T-helper 22 cell (primary cell): ENCODE measurements at places on chromosomes 4 and X.

DNA sequence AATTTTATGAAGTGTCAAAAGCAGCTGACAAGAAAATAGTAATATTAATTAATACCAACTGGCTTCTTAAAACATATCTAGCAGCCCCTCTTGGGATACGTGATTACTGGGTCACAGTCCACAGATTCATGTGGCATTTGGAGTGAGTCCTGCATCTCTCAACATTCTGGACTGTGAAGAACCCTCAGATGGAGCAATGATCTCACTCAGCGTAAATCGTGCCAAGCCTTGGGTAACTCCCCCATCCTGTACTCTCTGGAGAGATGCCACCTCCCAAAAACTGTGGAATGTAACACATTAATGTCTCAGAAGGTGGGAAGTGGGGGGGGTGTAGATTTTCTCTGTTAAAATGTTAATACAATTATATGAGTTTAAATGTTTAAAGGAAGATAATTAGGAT, 118.2 kb upstream of the IQCM start:
- DNase-seq, result no peak

- no peak for DNase-seq
These were observed 290.6 kb upstream of the GRID2 start for GRCh38 chr4:92012899-92013867.

DNA sequence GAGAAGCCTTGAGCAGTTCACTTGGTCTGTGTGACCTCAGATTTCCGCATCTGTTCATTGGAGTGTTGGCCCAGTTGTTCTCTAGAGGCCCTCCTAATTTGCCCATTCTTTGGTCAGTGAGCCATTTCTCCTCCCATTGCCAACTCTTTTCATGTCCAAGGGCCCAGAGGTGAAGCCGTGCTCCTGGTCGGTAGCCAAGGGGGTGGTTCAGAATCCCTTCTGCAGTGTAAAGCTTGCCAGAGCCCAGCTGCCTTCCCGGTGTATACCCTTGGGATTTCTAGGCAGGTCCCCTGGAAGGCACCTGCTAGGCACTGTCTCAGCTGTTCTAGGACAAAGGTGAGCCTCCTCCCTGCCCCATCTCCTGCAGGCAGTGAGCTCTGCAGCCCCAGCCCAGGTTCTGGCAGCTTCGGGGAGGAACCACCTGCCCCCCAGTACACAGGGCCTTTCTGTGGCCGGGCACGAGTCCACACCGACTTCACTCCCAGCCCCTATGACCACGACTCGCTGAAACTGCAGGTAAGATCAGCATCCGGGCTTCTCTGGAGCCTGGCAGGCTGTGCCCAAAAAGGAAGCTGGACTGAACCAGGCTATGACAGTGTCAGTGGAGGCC, 12.3 kb downstream of the SASH3 start:
- no peak for DNase-seq

- DNase-seq, result no peak
These were observed 104.5 kb downstream of the SCD5 start for GRCh38 chr4:82694046-82694445.

DNA sequence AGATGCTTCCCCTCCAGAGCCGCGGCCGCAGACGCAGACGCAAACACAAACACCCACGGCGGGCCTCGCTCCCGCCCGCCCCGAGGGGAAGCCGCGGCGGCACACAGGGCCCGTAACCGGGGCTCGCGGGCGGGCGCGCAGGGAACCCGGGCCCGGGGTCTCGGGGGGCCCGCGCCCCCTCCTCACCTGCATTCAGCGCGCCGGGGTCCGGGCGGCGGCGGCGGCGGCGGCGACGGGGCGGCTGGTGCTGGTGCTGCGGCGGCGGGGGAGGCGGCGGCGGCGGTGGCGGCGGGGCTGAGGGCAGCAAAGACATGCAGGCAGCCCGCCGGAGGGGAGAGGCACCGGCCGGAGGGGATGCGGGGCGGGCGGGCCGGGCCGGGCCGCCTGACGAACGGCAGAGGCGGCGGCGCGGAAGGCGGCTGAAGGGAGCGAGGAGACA, 255 bp upstream of the CNOT6L start:
- DNase-seq, result peak; percentile 78

- no peak for DNase-seq
These were observed 544.7 kb downstream of the SPRY1 start for GRCh38 chr4:123941306-123941705.

DNA sequence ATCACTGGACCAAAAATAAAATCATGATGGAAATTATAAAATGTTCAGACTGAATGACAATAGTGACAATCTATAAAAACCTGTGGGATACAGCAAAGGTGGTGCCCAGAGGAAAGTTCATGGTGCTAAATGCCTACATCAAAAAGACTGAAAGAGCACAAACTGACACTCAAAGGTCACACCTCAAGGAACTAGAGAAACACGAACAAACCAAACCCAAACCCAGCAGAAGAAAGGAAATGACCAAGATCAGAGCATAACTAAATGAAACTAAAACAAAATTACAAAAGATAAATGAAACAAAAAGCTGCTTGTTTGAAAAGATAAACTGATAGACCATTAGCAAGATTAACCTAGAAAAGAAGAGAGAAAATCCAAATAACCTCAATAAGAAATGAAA, 78.7 kb downstream of the ANAPC10 start:
- no peak for DNase-seq

- no peak for DNase-seq
These were observed 393.8 kb downstream of the MAGEE1 start for GRCh38 chrX:76821276-76821675.

DNA sequence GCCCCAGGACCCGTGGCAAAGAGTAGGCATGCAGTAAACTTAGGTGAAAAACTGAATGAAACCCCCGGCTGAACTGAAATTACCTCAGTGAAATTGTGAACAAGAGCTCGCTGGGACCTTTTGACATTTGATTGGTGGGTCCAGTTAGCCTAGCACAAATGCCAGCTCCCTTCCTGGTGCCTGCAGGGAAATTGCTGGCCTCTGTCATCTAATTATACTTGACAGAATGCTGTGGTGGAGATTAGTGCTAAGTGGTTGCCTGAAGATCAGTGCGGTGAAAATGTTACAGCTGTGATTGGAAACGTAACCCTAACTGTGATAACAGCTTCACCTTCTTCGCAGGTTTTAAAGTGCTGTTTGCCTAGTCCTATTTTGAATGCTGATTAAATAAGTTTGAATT, 43.0 kb downstream of the ADD1 start:
- no peak for DNase-seq

GRCh38 chr4:84503495-84504437, 4.7 kb upstream of the NKX6-1 start:
- DNase-seq, result no peak

DNA sequence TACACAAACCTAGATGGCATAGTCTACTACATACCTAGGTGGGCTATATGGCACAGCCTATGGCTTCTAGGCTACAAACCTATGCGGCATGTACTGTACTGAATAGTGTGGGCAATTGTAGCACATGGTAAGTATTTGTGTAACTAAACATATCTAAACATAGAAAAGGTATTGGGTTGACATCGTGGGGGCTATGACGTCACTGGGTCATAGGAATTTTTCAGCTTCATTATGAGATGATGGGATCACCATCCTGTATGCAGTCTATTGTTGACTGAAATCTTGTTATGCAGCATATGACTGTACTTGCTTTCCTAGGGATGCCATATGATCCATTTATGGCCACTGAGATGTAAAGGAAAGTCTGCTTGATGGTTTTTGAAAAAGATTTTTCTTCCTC, 1.9 kb upstream of the EXOC1L start:
- no peak for DNase-seq

- no peak for DNase-seq
These were observed 81.8 kb downstream of the ASB9 start for GRCh38 chrX:15188039-15188438.

DNA sequence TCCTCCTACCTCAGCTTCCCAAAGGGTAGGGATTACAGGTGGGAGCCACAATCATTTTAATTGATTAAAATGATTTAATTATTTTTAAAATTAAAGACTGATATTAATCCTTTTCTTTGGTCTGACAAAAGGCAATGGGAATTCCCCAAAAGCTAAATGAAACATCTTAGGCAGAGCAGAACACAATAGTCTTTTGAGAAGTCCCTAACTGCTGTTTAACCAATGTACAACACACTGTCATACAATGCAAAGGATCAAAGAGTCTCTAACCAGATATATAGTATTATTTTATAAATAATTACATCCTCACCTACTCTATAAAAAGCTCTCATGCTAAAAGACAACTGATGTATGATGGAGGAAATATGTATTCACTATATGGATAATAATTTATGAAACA, 47.0 kb downstream of the THAP9 start:
- DNase-seq, result no peak

DNA sequence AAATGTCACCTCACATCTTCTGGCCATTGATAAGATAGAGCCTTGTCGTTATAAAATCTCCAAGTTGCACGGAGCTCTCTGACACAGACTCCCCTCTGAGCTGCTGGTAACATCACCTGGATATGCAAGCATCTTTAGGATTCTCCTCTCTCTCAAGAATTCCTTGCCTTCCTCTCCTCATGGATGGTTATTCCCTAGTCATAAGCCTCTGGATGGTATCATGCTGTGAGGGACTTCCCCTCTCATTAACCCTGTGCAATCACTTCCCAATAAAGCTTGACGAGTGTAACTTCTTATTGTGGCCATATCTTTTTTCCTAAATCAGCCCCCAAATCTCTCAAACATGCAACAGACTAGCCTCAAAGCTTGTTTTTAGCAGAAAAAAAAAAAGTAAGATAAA, 1057.0 kb upstream of the SLIT2 start:
- no peak for DNase-seq

DNA sequence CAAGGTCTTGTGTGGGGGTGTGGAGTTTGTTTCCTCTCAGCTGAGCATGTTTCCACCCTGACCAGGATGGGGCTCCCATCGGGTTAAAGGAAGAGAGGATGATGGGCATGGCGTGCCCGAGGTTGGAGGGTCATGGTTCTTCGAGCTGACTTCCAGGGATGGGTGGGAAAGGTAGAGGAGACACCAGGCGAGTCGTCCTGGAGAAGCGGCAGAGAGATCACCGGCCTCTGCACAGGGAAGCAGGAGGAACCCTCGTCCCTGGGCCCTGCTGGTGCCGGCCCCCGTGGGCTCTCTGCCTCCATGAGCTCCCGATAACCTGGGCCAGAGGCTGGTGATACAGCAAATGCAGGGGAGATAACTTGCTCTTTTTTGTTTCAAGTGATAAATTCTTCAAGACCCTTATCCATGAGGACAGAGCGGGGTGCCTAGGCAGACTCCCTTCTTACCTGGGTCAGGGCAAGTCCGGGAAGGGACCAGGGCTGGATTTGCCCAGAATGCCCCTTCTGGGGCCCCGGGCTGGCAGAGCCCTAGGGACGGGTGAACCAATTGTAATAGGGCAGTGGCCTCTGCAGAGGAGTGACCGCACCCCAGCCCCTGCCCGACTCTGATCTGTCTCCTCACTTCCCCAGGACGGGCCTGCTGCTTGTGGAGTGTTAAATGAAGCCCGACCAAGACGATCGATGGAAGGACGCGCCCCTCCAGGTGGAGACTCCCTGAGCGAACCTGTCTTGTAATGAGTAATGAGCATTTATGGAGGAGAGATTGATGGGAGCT, 63.0 kb downstream of the CPZ start:
- no peak for DNase-seq

- no peak for DNase-seq
These were observed 95.9 kb upstream of the FAT1 start for GRCh38 chr4:186819342-186820086.

DNA sequence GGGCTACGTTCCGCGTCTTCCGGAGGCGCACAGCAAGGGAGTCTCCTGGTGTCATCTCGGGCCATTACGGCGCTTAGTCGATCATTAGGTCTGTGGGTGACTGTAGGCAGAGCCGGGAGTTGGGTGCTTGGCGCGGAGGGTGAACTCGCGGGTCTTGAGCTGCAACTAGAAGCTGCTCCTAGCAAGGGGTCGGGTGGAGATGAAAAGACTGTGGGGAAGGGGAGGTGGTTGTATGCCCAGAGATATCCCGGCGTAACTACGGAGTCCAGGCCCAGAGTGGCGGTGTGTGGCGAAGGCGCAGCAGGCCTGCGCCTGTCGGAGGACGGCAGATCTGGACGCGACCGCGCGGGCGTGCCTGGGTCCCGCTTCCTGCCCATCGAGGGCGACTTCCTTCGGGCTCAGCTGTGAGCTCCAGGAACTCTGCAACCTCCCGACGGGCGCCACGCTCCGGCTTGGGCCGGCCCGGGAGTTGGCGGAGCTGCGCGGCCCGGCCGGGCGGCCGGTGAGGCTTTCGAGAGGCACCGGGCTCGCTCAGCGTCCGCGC, 2.7 kb upstream of the NKX3-2 start:
- DNase-seq, result no peak

GRCh38 chrX:45762699-45763647, 562.3 kb upstream of the DIPK2B start:
- no peak for DNase-seq

GRCh38 chrX:46929439-46930261, 17.4 kb downstream of the JADE3 start:
- DNase-seq, result no peak

DNA sequence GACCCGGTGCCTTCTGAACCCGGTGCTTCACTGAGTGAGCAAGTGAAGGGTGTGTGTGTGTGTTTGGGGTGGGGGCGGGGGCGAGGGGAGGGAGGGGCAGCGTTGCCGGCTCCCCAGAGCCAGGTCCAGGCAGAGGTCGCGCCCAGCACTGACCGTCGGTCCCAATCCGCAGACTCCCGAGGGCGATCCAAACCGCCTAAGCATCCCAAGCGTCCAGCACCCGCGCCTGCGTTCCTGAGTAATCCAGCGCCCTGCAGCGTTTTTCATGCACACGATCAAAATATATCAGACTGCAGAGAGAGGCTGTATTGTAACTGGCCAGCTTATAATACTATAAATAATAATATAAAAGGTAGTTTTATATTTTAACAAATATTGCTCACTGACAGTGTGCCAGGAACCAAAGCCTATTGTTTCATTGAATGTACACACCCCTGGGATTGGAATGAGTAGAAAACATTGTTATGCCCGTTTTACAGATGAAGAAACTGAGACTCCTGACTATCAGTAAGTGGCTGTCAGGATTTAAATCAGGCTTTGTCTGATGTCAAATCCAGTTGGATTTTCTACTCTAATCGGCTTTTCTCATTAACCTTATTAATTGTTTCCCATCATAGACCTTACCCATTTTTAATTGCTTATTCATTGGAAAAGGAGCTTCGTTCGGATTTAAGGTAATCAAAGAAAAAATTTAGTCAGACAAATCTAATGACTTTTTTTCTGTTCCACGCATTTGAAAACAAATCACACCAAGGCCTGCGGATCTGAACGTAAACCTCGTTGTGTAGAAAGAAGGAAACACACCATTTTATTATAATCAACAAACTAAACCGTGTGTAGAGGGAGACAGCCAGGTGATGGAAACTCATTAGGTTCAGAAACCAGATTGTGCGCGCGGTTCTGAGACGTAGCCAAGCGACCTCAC, 4.0 kb upstream of the NKX3-2 start:
- no peak for DNase-seq
